ENCODE measurements at places on chromosomes 5 and 9. TPM values are rescaled to one million over a fixed set of nuclear protein-coding genes. Genes with fewer than 3 reads are reported as not detected.
A peak's percentile ranks its signal among the peaks of the same experiment; 100 is the strongest.

The ZNF782 gene
- total RNA-seq, result 22.5 TPM

The IFT74 gene
- total RNA-seq, result 25.7 TPM

The SV2C gene
- not detected for total RNA-seq

The MEGF10 gene
- 0.42 TPM for total RNA-seq

The ZFR gene
- total RNA-seq, result 85.1 TPM

The MARCOL gene
- not detected for total RNA-seq

DNA sequence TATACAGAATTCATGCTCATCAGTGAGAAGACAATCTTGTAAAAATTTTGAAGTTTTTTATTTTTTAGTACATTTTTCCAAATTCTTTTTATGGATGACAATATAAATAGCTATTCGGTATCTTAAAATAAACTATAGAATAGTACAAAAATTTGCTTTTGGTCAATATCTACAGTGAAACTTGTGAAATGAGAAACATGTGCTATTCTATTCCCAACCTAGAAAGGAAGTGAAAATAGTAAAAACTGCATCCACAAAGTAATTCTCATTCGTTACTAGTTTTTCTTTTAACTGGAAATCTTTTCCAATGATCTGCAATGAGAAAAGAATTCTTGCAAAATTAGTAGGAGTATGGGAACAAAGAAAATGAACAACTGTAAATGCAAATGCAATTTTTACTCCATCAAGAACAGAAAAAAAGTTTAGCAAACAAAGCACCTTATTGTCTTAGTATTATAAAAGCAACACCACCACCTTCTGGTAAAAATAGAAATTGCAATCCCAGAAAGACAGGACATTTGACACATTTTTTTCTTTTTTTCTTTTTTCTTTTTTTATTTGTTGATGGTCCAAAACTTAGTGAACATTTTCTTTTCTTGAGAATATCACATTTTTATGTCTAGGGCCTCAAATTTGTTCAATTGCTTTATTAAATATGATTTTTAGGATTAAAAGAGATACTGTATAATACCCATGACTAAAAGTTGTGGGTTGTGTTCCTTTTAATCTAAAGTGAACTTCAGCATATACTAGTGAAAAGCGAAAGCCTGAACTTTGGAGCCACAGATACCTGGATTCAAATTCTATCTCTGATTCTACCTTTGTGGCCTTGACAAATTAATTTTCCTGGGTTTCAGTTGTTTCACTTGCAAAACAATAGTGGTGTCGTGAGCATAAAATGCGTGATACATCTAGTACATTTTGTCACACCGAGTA, 72.3 kb downstream of the SLCO4C1 start:
- no peaks in the 10 kb centered on the region for H3K36me3 ChIP-seq
- H3K4me1 ChIP-seq, result no peaks in the 10 kb centered on the region
- DNase-seq, result no peak
- no peak overlapping the region for H3K4me3 ChIP-seq

- DNase-seq, result no peak
- H3K36me3 ChIP-seq, result no peaks in the 10 kb centered on the region
- peaks cover 8% of the 10 kb centered on the region for H3K4me1 ChIP-seq
- no peak overlapping the region for H3K27ac ChIP-seq
- no peak overlapping the region for H3K4me3 ChIP-seq
Measured at GRCh38 chr5:96067894-96068614, 106.4 kb upstream of the ELL2 start.

DNA sequence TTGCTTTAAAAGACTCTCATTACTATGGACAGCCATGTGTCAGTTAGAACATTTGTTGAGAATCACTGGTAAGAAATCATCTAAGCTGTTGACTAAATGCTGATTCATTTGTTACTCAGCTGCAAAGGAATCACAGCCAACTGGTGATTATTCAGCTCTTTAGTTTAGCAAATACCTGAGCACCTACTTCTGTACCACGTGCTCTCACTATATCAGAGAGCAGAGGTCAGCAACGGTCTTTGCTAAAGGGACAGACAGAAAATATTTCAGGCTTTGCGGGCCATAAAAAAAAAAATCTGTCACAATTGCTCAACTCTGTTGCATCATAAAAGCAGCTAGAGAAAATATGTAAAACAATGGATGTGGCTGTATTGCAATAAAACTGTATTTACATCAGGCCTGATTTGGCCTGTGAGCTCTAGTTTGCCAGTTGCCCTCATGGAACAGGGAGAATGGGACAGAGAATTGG, 377.6 kb downstream of the DNAH5 start:
- H3K4me1 ChIP-seq, result no peaks in the 10 kb centered on the region
- no peak for DNase-seq
- no peaks in the 10 kb centered on the region for H3K27me3 ChIP-seq

GRCh38 chr5:56692359-56693219, 122.8 kb upstream of the MAP3K1 start:
- no peak overlapping the region for H3K4me3 ChIP-seq
- peaks cover 10% of the 10 kb centered on the region for H3K4me1 ChIP-seq
- H3K36me3 ChIP-seq, result no peaks in the 10 kb centered on the region
- no peak overlapping the region for H3K27ac ChIP-seq

GRCh38 chr9:126417043-126417442, 90.4 kb downstream of the MVB12B start:
- peaks cover 25% of the 10 kb centered on the region for H3K4me1 ChIP-seq
- H3K27me3 ChIP-seq, result no peaks in the 10 kb centered on the region
- no peak overlapping the region for H3K4me3 ChIP-seq
- DNase-seq, result no peak
- H3K27ac ChIP-seq, result no peak overlapping the region
- H3K36me3 ChIP-seq, result no peaks in the 10 kb centered on the region

GRCh38 chr5:165457859-165458481, 1952.6 kb downstream of the MAT2B start:
- H3K4me3 ChIP-seq, result no peak overlapping the region
- DNase-seq, result no peak
- no peak overlapping the region for H3K27ac ChIP-seq
- no peaks in the 10 kb centered on the region for H3K27me3 ChIP-seq

DNA sequence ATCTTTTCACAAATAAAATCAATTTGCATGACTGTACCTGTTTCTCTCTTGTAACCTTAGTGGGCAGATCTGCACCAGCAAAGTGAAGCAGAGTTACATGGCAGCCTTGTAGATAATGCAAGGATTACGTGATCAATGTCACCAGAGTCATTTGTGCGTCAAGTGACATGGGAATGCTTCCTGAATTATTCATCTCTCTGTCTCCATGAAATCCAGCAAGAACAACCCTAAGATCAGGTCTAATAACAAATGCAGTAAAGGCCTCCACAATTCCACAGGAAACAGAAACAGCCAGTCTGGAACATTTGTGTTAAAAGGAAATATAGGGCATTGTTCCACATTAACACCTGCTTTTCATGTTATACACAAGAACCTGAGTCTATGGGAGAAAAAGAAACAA, 7.8 kb downstream of the GZMA start:
- no peaks in the 10 kb centered on the region for H3K27me3 ChIP-seq
- no peak overlapping the region for H3K4me3 ChIP-seq
- no peak overlapping the region for H3K27ac ChIP-seq
- H3K4me1 ChIP-seq, result no peaks in the 10 kb centered on the region

DNA sequence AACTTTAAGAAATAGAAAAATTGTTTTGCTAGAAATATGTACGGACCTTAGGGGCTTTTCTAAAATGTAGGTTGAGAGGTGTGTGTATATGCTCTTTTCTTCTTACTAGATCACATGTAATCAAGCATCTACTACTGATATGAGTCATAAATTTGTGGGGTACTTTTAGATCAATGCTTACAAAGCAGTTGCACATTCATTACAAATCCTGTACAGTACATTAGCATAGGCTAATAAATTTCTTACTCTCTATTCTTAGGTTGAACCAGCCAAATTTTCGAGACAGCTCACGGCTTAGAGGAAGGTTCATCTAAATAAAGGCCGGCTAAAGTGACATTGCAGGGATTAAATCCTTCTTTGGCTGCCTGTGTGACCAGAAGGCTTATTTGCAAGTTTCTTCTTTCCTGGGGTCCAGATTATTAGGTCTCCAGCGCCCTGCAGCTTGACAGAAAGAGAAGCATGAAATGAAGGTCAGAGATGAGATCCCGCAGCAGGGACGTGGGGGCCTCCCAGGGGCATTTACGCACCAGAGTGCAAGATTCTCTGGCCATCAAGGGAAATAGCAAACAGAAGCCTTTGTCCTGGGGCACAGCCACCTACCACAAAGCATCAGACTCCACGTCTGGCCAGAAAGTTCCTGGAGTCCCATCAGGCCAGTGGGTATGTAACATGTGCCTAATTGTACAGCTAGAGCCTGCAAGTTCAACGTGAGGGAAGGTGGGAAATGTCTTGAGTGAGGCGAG, 53.0 kb downstream of the NIM1K start:
- H3K27me3 ChIP-seq, result no peaks in the 10 kb centered on the region
- no peak overlapping the region for H3K27ac ChIP-seq
- DNase-seq, result no peak
- H3K4me1 ChIP-seq, result no peaks in the 10 kb centered on the region

DNA sequence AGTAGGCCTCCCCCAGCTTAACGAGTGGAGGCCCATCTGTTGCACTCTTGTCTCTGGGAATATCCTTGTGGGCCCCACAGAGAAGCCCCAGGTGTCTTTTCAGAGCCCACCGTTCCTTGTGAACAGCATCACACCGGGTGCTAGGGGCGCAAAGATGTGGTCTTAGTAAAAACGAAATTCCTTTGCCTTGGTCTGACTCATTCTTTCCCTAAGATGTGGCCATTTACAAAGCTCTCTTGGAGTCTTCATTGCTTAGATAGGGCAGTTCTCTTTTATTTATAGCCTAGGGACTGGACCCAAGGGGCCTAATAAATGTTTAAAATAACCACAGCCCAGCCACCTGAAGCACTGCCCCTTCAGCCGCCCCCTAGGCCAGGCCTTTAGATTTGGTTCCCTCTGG, 52.8 kb upstream of the RPL26L1 start:
- peak overlapping the region; percentile 99 for H3K27ac ChIP-seq
- no peak overlapping the region for H3K4me3 ChIP-seq
- H3K36me3 ChIP-seq, result no peaks in the 10 kb centered on the region
- peaks cover 42% of the 10 kb centered on the region for H3K4me1 ChIP-seq

- no peak overlapping the region for H3K4me3 ChIP-seq
- H3K36me3 ChIP-seq, result no peaks in the 10 kb centered on the region
- no peaks in the 10 kb centered on the region for H3K27me3 ChIP-seq
- no peak overlapping the region for H3K27ac ChIP-seq
- DNase-seq, result no peak
Measured at GRCh38 chr9:76223749-76224340, 170.4 kb downstream of the RFK start.

DNA sequence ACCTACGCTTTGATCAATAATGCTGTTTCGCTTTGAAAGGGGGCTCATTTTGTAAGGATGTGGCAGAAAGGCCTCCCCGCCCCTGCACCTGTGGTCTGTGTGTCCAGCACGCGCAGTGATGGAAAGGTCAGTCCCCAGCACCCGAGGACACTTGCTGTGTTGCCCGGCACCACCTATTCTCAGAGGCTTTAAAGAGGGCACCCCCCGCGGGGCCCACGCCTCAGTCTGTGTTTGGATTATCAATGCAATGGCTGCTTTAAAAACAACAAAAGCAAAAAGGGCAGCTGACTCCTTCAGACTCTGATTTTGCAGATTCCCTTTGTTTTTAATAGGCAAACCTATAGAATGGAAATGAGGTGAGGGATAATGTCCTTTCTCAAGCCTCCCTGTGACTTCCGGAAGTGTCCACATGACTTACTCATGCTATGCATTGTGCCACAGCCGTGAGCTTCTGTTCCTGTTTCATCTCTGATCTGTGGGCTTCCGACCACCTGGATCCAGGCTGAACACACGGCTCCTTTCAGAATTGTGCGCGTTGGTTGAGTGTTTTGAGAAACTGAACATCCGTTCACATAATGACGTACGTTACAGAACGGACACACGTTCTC, 416.2 kb downstream of the IRX2 start:
- H3K27ac ChIP-seq, result no peak overlapping the region
- DNase-seq, result no peak

All from thyroid gland (tissue), 4 donors.